ENCODE measurements at places on chromosomes 1 and 21.

DNA sequence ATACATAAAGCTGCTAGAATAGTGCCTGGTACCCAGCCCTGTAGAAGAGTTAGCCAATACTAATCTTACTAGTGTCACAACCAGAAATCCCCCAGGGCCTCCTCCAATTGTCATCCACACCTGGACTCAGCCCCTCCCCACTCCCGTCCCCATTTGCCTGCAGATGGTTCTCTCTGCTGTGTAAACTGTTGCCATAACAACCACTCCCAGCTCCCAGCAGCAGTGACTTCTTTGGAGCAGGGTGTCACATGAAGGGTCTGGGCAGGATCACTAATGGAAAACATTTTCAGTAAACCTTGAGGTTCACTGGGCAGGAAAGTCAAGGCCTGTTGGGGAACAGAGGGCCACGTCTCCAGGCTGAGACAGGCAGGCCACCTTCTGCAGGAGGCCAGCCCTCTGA, 126.0 kb upstream of the IPO9 start:
- no peak for DNase-seq

DNA sequence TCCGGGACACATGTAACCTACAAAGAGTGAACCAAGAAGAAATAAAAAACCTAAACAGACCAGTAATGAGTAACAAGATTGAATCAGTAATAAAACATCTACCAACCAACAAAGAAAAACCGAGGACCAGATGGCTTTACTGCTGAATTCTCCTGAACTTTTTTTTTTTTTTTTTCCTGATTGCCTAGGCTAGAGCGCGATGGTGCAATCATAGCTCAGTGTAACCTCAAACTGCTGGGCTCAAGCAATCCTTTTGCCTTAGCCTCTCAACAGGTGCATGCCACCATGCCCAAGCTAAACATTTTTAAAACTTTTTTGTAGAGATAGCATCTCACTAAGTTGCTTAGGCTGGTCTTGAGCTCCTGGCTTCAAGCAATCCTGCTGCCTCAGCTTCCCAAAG, 11.2 kb upstream of the FGGY start:
- no peak for DNase-seq

- DNase-seq: no peak
These were observed 126.0 kb downstream of the KIAA0319L start for GRCh38 chr1:35431173-35431599.

DNA sequence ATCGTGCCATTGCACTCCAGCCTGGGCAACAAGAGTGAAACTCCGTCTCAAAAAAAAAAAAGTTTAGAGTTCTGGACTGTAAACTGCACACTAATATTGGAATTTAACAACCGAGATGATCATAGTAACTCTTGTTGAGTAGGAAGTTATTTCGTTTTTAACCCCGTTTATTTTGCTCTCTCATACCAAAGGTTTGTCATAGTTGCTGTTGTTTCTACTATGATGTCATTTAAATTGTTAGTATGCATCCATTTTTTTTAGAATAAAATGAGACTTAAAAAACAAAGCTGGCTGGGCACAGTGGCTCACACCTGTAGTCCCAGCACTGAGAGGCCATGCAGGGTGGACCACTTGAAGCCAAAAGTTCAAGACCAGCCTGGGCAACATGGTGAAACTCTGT, 49.3 kb downstream of the DOP1B start:
- DNase-seq: no peak

DNA sequence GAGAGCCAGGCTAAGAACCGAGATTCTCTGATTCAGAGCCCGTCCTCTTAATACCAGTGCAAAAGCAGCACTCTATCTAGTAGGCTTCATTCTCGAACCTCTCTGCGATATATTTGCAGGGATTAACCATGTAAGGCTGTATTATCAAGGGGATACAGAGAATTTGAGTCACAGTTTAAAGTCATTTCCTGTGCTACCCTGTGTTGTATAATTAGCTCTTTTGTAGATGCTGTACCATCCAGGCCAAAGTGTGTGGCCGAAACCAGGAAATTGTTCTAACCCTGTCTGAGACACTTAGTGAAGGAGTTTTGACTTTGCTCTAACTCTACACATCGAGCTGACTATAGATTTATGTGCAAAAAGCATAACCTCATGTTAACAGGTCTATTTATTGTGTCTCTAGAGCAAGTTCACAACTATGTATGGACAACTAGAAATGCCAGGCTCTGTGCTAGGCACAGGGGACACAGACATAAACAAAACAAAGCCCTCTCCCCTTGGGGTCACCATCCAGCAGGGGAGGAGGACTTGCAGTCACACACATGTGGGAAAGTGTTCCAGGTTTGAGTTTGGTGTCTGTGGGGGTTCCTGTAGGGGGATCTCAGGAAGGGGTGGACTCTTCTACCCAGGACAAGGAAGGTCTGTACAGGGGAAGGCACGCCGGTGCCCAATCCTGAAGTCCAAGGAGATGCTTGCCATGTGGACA, 182.2 kb downstream of the DHRS3 start:
- no peak for DNase-seq

GRCh38 chr1:3598522-3599285, 12.6 kb downstream of the MEGF6 start:
- no peak for DNase-seq

DNA sequence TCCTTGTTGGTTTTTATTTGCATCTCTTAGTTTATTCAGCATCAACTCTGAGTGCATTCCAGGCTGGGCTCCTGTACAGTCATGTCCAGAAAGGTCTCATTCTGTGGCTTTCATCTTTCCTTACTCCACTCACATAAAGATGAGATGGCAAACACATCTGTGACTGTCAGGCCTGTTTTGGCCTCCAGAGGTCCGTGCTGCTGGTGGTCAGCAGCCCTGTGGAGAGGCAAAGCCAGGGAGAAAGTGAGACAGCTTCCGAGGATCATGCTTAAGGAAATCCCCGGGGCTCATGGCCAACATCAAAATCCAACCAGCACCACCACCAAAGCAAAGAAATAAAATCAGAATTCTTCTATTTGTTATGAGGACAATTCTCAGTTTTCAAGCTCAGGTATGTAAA, 96.1 kb upstream of the HIVEP3 start:
- DNase-seq: no peak

DNA sequence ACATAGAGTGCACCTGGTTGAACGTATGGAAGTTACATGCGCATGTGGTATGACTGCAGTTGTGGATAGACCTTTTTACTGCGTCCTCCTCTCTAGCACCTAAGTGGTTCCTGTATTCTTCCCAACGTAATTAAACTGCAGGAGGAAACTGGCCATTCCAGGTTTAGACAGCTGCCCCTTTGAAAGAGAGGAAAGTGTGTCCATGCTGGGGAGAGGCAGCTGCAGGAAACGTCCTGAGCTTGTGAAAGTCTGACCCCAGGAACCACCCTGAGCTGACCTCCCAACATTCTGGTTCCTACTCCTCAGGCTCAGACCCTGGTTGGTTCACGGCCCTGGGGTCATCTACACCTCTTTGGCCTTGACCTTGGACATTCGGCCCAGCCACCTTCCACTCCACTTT, 309.3 kb downstream of the DISC1 start:
- no peak for DNase-seq

GRCh38 chr1:186849271-186849671, 20.5 kb downstream of the PLA2G4A start:
- no peak for DNase-seq

- no peak for DNase-seq
These were observed at the start of gene CTSS for GRCh38 chr1:150765296-150765976. CTSS (minus strand) TSS chr1:150765778; CDS start chr1:150764763, 1,015 bp downstream.

GRCh38 chr1:41682845-41683625, 198.6 kb upstream of the EDN2 start:
- DNase-seq: no peak

DNA sequence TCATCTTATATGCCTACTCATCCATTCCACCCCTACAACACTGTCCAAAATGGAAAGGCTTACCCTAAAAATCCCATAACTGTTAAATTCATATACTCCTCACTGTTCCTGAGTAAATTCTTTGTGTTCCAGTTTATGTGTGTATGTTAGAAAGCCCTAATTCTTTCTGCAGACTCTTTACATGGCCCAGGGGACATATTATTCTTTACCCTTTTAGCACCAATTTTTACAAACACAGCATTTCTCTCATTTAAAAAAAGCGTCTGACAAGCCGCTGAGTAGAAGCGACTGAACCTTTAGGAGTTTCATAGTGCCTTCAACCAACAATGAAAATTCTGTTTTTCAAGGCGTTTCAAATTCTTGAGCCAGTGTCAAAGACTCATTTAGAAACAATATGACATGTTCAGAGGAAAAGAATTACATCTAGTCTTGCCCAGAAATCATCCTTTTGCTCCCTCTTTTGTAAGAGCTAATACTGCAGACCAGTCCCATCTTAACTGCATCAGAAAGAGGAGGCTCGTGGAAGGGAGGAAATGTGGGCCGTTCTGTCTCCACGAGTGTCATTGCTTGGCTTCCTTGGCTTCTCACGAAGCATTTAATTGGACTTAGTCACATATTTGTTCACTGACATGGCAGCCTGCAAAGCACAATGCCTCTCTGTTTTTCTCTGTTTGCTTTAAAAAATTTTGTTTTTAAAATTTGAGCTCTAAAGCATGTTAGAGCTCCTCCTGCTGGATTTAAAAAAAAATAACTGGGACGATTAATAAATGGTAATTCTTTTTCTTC, 21.3 kb upstream of the C1orf105 start:
- DNase-seq: no peak

DNA sequence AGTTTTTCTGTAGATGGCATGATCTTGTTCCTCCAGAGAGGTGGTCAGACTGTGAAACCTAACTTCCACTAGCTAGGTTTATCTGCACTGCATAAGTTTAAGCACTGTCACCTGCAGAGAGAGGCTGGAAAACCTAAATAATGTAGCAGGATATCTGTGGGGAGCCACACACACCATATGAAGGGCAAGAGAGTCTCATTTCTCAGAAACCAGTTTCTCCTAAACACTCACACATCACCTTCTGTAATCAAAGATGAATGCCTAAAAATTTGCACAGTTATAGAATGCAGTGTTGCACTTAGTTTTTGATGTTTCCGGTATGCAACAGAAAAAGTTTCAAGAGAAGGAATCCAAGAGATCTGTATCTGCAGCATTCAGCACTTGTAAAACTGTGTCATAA, 654.6 kb downstream of the ADGRL2 start:
- no peak for DNase-seq

GRCh38 chr1:183880531-183881243, 75.8 kb downstream of the RGL1 start:
- DNase-seq: no peak

DNA sequence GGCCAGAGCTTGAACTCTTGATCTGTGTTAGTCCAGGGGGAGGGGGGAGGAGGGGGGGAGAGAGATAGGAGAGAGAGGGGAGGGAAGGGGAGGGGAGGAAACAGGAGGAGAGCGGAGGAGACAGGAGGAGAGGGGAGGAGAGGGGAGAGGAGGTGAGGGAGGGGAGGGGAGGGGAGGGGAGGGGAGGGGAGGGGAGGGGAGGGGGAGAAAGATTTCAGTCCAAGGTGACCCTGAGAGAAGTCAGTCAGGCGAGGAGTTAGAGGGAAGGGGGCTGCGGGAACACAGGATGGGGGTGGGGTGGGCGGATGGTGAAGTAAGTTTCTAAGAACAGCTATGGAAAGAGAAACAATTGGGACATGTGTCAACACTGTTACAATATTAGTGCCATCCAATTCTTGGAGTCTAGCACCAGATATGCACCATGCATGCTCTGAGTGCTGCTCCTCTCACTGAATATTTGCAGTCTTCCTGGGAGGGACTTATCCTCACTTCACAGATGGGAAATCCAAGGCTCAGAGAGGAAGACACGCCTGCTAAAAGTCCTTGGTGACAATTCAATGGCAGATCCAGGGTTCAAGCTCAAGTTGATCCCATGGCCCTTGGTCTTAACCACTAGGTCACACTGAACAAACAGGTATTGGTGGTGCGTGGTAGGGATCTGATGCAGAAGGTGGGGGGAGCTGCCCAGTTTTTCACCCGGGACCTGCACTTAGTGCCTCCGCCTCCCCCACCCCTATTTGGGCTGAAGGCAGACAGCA, 42.5 kb upstream of the ECE1 start:
- no peak for DNase-seq

- no peak for DNase-seq
These were observed 362.7 kb downstream of the SIPA1L2 start for GRCh38 chr1:232267092-232267836.

- DNase-seq: no peak
These were observed 177.1 kb downstream of the GABPA start for GRCh38 chr21:25911730-25912401.

DNA sequence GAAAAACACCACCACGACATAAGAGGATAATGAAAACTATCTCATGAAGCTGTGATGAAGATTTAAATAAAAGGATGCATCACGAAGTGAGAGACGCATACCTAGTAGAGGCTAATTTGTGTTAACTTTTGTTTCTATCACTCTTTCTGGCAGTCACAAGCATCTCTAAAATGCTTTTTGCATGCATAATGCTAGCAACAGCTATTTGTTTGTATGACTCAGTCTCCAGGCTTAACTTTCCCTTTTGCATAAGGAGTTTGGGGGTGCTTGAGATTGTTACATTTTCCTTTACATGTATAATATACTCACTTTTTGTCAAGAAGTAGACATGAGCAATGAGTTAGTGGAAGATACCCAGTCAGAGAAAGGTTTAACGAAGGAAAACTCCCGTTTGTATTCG, 385.4 kb downstream of the DISC1 start:
- no peak for DNase-seq

GRCh38 chr21:41817228-41817627, 50.4 kb upstream of the RIPK4 start:
- no peak for DNase-seq

Measured in T-helper 17 cell (primary cell).